ENCODE measurements at places on chromosomes 7 and 10.

DNA sequence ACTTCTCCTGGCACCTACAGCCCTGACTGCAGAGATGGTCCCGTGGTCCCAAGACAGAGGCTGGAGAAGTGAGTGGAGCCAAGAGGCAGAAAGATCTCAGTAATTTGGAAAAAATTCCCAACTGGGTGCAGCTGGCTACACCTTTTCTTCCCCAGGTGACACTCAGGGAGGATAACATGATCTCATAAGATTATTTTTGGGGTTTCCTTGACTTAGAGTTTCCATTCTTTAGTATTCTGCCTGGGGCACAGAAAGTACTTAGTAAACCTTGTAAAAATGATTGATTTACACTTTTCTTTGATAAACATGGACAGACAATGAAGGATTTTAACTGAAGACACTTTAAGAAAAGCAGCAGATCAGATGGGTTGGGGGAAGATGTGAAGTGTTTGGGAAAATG is 38.6 kb downstream of the HECW1 start:
- DNase-seq: no peak

GRCh38 chr7:128102490-128103291 is 71.5 kb upstream of the LRRC4 start:
- DNase-seq: no peak

GRCh38 chr7:12257582-12257981 is 46.5 kb downstream of the TMEM106B start:
- DNase-seq: no peak

DNA sequence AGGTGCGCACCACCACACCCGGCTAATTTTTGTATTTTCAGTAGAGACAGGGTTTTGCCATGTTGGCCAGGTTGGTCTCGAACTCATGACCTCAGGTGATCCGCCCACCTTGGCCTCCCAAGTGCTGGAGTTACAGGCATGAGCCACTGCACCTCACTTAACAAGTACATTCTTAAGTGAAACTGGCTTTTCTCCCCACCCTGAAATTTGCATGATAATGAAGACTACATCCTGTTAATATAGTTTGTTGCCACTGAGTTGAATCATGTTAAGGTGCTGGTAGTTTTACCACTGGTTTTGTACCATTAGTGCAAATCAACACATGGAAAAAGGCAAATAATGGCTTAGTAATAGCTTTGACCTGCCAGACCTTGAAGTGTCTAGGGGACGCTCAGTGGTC is 62.2 kb downstream of the MPLKIP start:
- no peak for DNase-seq

DNA sequence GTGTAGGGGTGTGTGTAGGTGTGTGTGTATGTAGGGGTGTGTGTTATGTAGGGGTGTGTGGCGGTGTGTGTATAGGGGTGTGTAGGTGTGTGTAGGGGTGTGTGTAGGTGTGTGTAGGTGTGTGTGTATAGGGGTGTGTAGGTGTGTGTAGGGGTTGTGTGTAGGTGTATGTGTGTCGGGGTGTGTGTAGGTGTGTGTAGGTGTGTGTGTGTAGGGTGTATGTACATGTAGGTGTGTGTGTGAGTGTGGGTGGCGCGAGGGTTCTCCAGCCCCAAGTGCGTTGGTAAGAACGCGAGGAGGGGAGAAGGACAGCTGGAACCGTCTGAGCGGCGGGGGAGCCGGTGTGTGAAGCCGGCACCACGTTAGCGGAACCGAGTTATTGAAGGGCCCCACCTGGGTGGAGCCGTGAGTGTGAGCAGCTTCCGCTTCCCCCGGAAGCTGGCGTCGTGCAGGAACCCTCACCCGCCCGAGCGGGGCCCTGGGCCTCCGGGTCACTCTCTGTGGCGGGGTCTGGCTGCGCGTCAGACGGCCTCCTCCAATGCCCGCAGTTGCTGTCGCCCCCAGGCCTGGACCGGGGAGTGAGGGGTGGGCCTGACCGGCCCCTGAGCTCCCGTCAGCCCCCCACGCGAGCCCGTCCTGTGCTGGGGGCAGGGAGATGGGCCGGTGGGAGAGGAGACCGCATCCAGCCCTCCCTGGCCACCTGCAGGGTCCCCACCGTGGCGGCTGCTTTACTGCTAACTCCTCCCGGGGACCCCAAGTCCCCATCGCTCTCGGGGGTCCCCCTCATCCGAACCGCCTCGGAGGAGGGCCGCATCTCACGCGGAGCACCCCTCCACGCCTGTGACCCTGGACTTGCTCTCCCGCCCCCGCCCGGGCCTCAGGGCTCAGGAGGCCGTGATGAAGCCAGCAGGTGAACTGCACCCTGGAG is 49.6 kb upstream of the PSMG3 start:
- no peak for DNase-seq

DNA sequence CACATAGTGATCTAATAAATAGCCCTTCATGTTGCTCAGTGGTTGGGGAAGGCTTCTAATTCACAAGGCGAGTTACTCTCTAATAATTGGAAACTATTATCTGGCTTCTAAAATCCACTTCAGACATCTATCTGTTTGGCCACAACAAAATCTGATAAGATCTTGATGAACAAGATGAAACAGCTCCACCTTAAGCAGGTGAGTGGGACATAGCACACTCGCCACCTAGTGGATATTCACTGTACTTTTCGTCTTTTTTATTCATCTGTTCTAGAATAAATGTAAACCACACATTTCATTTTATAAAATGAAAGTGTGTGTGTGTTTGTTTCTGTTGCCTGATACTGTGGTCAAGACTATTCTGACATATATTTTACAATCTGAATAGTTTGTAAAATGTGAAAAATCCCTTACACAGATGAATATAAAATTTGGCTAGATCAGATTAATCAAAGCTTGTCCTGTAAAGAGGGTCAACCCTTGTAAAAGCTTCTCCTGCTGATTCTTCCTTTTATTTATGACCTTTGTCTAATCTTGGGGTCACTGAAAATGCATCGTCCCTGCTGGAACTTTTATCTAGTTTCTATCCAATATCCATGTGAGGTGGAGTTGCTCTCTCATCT is 26.5 kb upstream of the CNTNAP2 start:
- DNase-seq: no peak
